ENCODE measurements at places on chromosomes 1 and 21. TPM values are rescaled to one million over a fixed set of nuclear protein-coding genes. Genes with fewer than 3 reads are reported as not detected.

GRCh38 chr21:44760376-44760775 is 41.2 kb downstream of the UBE2G2 start:
- no peak for DNase-seq

DNA sequence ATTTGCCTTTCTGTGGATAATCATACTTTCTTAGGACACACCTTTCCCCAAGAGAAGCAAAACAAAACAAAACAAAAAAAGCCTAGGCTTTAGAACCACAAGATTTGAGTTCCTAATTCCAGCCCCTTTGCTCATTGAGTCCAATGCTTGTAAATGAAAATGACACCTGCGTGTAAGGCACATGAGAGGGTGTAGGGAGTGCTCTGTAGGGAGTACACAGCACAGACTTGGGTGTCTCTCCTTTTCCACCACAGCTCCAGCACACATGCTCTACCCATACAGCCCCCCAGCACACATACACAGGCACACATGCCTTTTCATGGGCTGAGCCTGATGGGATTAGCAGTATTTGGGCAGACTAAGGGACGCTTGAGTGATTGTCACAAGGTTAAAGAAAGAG is 9.2 kb upstream of the NGF start:
- DNase-seq: no peak

Gene PRAMEF18
- not detected for total RNA-seq

DNA sequence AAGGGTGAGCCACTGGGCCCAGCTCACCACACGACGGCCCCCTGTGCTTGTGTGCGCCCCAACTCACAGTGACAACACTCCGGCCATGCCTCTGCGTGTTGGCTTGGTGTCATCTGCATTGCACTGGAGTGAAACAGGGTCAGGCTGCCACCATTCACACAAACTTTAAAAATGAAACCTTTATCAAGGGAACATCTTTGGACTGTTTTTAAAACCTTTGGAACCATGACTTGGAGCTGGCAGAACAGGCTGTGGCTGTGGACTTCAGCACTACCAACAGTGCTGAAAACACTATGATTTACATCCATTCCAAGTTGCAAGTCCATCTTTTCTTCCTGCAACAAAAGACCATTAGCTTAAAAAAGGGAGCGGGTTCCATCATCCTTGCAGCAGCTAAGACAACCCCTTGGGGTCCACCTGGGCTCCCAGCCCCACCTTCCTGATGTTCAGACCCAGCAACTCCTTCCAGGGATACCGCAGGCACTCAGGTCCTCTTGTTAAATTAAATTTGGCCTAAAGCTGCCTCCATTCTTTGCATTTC is 25.6 kb downstream of the POFUT2 start:
- no peak for DNase-seq

DNA sequence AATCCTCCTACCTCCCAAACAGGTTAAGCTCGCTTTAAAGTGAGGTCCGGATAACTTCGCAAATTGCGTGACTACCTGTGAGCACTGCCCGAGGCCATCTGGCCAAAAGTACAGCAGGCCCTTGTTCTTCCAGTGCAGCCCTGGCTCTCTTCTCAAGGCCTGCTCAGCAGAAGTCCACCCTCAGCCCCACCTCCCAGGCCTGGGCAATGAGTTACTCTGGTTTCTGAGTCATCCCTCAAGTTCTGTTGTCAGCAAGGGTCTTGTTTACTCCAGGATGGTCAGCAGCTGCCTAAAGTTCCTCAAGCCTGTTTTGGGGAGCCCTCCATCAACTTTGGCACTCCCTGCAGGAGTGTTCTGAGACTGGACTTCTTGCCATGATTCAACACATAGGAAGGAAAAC is 101.7 kb downstream of the BCAR3 start:
- DNase-seq: no peak

Data from tibial nerve (tissue), 4 donors.